ENCODE measurements at places on chromosomes 4 and X.

DNA sequence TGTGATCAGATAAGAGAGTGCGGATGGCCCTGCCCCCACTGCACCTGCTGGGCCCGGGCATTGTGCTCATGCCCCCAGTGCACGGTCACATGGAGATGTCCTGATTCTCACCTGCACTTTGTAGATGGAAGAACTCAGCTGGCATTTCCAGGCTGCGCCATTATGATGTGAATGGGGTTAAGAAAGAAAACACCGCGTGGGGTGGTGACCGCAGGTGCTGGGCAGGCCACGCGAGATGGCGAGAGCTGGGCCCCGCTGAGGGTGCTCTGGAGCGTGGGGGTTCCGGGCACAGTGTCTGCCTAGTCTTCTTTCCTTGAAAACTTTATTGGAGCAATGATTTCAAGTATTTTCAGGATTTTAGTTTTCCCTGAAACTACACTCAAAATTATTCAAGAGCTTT, 17.8 kb upstream of the HGFAC start:
- no peak for DNase-seq

- no peak for DNase-seq
These were observed 10.1 kb downstream of the PAPSS1 start for GRCh38 chr4:107709916-107710315.

GRCh38 chrX:8914681-8915080, 113.5 kb upstream of the FAM9A start:
- DNase-seq, result no peak

- no peak for DNase-seq
These were observed 68.7 kb downstream of the SUPT20HL2 start for GRCh38 chrX:24245202-24245601.

DNA sequence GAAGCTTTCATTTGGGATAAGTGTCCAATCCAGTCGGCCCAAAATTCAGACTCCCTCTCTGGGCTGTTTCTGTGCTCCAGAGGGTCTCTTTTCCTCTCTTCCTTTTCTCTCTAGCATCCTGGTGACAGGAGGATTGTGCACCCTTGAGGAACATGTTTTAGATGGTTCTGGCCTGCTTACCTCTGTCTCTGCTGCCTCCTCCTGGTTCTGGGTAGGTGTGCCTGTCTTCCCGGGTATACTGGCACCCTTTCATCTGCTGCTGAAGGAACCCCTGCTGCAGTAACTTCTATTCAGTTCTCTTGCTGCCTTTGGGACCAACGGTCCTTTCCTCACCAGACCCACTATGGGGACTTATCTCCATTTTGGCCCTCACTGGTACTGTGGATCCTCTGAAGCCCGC, 53.2 kb downstream of the HMGB2 start:
- DNase-seq, result no peak

DNA sequence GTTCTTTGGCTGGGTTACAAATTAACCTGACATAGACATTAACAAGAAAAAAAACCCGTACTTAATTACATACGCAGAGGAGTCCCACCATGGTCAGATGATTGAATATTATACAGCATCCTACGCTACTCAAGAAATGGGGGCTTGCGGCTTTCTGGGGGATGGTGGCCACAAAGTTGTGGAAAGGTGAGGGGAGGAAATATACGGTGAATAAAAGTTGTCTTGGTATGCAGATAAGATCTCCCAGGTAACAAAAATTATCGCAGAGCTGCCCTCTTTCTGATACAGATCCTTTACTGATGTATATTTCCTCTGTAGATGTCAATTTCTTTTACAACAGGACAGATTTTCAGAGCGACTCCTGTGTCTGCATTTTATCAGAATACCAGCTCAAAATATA, 890 bp downstream of the DCAF16 start:
- DNase-seq, result no peak

GRCh38 chr4:96375367-96375766, 535.5 kb downstream of the PDHA2 start:
- DNase-seq, result no peak

- DNase-seq, result no peak
These were observed 188.7 kb downstream of the GBA3 start for GRCh38 chr4:22881411-22881810.

GRCh38 chr4:168388890-168389289, 70.3 kb upstream of the DDX60 start:
- no peak for DNase-seq

GRCh38 chr4:102165584-102165983, 179.7 kb downstream of the SLC39A8 start:
- no peak for DNase-seq

DNA sequence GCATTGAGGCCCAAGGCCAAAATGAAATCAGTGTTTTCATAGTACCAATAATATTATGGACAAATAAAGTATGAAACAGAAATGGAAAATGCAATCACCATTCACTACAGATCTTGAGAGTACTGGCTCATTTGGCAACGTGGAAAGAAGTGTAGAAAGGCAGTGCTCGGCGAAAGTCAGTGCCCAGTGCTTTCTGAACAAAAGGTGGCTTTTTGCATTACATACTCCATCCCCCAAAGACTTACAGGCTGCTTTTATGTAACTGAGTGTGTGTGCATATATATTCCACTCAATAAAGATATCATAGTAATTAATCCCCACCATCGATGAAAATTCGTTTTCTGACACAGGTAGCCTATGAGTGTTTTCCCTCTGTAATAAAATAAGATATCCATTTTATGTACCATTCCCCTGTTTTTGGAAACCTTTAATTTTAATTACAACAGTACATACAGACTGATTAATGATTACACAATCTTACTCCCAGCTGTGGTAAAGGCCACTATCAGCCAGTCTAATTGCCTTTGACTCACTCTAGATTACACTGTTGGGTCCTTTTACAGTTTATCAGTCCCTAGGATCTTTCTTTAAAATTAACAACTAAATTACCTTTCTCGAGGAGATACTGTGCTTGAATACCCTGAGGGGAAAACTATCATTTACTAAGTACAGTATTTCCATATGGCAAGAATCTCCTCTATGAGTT, 65.9 kb downstream of the MAD2L1 start:
- no peak for DNase-seq

- no peak for DNase-seq
These were observed at the start of gene ADH1B for GRCh38 chr4:99321241-99322191. Gene ADH1B (minus strand): TSS chr4:99321401. CDS start chr4:99321331, 70 bp downstream.

DNA sequence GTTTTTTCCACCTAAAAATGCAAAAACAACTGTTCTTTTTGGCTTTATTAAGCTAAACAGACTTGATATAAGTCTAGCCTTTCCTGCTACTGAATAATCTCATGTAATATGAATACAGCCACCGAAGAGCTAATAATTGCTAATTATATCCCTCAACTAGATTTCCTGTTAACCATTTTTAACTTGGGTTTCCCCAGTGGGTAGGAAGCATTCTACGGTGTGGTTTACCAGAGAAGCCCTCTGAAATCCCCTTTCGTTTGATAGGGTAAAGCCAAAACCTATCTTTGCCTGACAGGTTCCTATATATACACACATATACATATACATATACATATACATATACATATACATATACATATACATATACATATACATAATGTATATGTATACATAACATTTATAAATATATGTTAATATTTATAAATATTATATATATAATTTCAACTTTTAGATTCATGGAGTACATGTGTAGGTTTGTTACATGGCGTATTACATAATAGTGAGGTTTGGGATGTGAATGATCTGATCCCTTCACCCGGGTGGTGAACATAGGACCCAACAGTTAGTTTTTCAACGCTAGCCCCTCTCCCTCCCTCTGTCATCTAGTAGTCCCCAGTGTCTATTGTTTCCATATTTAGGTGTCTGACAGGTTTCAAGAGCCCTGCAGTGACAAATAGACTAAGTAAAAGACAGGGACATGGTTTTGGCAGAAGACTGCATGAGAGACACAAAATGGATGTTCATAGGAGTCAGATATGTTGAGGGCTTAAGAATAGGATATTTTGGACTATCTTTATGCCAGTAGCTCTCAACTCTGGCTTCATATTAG, 62.4 kb downstream of the ATXN3L start:
- DNase-seq, result no peak

GRCh38 chr4:57124145-57124544, 14.0 kb upstream of the IGFBP7 start:
- DNase-seq, result no peak

DNA sequence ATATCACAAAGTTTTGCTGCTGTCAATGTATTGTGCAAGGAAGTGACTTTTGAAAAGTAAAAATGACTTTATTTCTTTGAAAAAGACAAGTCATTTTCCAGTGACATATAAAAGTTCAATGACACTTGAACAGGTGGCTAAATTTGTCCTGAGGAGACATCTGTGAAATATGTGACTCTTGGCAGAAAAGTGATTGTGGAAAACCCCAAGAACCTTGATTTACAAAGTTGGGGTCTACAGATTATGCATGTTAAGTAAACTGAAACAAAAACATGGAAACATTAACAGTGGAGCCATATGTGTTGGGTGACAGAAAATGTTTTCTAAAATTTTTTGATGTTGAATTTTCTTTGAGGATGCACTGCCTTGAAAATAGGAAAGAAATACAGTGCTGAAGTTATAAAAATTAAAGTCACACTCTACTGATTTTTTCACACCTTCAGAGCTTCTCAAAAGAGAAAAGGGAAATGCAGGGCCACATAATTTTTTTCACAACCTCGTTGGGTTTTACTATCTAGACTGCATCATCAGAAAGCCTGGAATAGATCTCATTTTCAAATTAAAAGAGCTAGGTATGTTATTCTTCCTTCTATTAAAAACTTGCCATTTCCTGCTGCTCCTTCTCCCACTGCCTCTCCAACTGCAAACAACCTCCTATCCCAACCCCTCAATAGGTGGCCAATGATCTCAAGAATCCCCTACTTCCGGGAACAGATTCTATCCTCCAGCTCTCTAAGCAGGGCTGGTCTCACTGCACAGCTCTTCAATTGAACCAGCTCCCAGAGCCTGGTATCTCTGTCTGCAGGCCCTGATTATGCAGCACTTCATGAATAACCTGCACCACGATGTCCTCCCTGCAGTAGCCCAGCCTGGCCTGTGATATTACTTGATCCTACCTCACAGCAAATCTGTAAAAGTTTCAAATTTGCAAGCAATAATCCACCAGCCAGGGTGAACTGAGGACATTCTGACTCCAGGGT, 570.8 kb upstream of the CPEB2 start:
- DNase-seq, result no peak

DNA sequence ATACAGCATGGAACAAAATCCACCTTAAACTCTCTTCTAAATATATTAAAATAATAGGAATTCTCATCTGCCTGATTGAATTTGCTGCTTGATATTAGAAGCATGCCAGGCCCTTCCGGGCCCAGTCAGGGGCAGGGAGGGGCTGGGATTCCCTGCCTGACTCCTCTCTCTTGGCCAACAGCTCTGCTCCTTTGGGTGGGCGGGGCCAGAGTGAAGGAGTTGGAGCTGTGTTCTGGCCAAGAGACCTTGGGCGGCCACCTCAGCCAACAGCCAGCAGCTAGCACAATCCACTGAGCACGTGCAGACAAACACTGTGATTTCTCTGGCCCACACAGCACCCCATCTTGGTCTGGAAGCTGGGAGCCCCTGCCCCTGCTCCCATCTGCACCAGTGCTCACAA, 140.3 kb downstream of the PJA1 start:
- DNase-seq, result no peak

- no peak for DNase-seq
These were observed 2.1 kb downstream of the PCDH18 start for GRCh38 chr4:137530176-137530575.

DNA sequence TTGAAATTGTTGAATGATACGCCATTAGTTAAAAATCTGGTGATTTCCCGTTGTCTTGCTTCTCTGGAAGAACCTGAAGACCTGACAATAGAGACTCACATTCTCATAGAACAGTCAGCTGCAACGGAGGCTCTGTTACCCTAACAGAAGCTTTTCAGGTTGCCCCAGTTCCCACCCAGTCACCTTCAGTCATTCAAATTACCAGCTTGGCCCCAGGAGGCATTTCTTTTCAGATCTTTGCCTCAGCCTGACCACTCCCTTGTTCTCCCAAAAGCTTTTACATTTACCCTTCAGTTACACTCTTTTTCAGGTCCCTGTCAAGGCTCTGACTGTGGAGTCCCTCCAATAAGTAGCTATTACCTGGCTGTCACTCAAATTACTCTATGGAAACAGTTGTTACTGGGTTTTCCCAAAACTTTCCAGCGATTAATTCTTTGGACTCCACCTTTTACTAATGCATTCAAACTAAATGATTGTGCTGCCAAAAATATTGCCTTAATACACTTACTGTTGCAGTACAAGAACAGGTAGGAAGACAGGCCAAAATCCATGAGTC, 162.2 kb upstream of the FTHL17 start:
- DNase-seq, result no peak

DNA sequence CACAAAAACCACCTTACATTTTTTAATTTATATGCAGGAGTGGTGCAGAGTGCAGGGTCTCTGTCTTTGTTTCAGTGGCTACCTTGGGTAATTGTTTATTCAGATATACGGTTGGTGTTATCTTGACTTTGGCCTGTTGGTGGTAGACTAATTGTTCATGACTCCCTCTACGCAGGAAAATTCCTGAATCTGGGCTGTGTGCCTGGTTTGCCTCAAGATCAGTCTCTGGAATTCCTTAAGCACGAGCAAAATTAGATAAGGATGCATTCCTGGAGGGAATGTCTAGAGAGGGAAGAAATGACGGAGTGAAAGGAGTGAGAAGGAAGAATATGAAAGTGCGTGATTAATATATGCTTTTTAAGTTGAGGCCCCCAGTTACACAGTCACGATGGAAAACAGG, 576.9 kb upstream of the PCDH10 start:
- DNase-seq, result no peak

DNA sequence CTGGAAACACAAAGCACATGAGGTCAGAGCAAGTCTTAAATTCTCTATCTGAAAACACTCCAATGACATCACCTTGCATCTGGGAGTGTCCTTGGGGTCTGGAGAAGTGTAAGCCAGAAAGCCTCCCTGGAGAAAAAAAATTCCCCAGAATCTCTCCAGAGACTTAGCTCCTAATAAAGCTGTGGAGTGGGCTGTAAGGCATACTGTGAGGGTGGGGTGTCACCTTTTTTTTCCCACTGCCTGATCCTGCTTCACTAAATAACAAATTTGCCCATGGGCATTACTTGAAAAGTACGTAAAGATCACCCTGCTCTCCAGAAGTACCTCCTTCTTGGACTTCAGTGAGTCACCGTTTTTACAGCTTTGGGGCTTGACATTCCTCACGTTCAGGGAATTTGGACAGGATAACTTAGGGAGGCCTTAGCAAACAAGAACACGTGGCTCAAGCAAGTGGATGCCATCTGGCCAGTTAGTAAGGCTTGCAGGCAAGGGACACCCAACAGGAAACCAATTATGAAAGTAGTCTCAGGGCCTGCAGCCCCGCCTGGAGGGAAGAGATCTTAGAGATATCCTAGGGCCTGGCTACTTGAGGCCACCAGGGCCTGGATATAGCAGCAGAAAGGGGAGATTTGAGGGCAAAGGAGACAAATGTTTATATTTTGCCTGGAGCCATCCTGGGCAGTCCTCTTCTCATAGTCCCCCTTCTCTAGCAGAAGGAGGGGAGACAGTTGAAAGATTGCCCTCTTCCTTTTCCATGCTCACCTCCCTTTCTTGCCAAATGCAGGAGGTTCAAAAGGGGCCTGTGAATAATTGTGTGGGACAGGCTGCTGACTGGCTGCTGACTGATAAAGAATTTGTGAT, 60.1 kb upstream of the PLAC1 start:
- DNase-seq, result no peak
